D721Med (cell line): ENCODE measurements at places on chromosomes 3 and 15.

DNA sequence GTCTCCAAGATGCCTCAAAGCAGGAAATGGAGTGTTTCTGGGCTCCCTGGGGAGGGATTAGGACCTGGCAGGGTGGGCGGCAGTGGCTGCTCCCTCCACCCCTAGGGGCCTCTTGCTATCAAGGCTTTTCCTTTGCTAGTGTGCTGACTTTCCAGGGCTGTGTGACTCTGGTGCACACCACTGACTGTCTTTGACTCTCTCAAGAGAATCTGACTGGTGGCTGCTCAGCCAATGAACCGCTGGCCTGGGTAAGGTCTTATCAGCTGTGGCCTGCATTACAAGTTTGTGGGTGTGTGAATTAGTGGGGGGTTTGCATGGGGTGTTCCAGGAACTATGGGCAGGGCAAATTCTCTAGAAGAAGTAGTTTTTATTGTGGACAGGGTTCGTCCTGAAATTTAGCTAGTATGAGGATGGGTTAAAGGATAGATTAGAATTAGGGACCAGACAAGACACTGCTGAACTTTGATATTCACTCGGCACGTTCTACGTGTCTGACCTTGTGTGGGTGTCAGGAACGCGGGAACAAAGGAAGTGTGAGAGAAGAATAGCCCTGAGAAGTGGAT, 29.5 kb downstream of the SIAH2 start:
- DNase-seq: no peak

- no peak for DNase-seq
These were observed 1.2 kb downstream of the SH3BP5 start for GRCh38 chr3:15331072-15331605.

DNA sequence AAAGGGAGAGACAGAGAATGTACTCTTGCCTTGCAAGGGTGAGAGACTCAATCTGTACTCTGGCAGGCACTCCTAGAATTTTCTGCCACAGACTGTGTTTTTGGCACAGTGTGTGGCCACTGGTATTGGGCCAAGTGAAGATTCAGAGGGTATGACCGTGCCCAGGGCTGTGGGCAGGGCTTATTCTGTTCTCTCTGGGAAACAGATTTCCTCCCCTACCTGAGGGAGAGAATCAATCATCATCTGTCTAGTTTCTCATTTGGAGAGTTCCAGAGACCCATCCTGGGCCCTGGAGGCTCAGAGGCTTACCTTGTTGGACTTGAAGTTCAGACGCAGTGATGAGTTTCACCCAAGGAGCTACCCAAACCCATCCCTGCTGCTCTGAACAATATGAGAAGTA, 28.2 kb downstream of the CSTA start:
- no peak for DNase-seq

DNA sequence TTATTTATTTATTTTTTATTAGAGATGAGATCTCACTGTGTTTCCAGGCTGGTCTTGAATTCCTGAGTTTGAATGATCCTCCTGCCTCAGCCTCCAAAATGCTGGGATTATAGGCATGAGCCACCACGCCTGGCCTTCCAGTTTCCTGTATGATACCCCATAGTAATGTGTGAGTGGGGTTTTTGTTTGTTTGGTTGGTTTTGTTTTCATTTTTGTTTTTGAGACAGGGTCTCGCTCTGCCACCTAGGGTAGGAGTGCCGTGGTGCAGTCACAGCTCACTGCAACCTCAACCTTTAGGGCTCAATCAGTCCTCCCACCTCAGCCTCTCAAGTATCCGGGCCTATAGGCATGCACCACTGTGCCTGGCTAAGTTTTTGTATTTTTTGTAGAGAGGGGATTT, 30.9 kb downstream of the GOLM2 start:
- DNase-seq: no peak

- DNase-seq: no peak
These were observed 222.3 kb upstream of the CDIN1 start for GRCh38 chr15:36356978-36357601.

DNA sequence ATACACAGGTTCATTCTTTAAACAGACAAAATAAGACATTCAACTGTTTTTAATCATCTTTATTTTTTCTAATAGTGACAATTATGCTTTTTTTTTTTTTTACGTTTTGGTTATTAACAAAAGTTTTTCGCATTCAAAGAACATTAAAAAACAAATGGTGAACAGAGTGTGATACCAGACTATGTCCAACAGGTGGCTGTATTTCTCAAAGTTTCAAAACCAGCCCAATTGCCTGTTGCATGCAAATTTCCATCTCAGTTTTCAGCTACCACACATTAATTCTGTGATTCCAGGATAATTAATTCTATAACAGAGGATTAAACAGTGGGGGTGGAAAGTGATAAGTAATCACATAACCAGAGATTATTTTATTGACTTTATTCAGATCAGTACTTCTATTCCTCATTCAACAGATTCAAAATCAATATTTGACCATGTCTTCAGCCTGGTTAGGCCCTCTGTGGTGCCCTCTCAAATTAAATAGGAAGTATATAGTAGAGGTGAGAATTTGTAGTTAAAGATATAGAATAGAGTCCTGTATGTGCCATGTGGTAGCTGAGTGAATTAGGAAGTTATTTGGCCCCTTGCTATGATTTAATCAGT, 122.2 kb upstream of the DCBLD2 start:
- no peak for DNase-seq

DNA sequence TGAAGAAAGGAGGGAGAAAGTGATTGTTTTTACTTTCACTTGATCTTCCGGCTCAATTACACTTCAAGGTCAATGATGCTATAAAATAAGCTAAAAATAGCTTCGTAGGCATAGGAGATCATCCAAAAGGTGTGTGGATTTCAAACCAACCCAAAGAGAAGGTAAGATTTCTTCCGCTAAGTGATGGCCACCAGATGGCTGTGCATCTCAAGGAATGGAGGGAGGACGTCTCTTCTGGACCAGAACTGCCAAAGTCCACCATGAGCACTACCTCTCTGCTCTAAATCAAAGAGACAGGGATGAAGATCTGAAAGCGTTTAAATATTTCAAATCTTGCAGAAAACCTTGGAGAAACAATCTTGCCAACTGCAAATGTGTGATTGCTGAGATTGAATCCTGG, 199.1 kb upstream of the ZPLD1 start:
- no peak for DNase-seq

DNA sequence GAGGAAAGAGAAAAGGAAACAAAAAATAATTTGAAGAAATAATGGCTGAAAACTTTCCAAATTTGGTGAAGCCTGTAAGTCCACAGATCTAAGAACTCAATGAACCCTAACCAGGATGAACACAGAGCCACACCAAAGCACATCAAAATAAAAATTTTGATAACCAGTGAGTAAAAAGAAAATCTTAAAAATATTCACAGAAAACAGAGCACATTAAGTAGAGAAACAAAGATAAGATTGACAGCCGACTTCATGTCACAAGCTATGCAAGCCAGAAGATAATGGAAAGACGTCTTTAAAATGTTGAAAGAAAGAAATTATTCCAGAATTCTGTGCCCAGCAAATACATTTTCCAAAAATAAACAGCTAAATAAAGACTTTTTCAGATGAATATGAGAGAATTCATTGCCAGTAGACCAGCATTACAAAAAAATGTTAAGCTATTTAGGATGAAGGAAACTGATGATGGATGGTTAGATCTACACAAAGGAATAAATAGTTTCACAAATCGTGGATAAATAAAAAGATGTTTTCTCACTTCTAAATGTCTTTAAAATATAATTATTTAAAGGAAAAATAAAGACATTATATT, 140.2 kb upstream of the SKOR1 start:
- DNase-seq: no peak

DNA sequence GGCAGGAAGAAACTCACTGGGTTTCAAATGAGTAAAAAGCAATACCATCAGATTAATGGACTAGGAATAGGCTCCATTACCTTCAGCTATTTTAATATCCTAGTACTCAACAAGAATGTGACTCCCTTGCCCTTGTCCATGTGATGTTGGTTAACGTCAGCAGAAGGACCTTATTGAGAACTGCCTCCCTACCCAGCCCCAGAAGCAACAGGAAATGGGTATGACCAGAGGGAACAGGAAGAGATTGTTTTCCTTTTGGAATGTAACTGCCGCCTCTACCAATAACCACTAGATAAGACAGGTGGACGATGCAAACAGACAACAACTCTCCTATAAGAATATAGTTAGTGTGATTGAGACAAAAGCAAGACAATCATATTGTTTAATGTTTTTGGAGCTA, 10.4 kb upstream of the MME start:
- no peak for DNase-seq

GRCh38 chr3:47884603-47885002, 81.7 kb downstream of the DHX30 start:
- DNase-seq: no peak

GRCh38 chr15:66068801-66069200, 184.7 kb downstream of the MEGF11 start:
- no peak for DNase-seq

- no peak for DNase-seq
These were observed 14.0 kb downstream of the OR5K4 start for GRCh38 chr3:98367464-98368246.

GRCh38 chr3:52671676-52672075, 14.0 kb downstream of the PBRM1 start:
- DNase-seq: no peak

- DNase-seq: no peak
These were observed 51.7 kb upstream of the TRA2B start for GRCh38 chr3:185989511-185989910.

DNA sequence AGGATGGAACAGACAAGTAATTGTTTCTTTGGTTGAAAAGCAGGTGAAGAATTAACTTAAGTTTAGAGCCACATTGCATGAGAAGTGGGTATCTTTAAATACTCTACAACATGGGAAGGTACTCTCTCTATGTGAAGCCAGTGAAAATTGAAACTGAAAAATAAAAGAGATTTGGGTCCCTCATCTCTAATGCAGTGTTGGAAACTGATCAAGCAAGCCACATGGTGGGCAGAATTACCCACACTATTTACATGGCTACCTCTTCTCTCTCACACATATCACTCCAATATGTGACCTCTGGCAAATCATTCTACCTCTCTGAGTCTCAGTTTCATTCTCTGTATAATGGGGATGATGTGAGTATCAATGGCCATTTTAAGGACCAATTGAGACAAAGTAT, 339.0 kb downstream of the IL5RA start:
- DNase-seq: no peak

- DNase-seq: no peak
These were observed 19.9 kb upstream of the ABHD2 start for GRCh38 chr15:89068325-89068784.

DNA sequence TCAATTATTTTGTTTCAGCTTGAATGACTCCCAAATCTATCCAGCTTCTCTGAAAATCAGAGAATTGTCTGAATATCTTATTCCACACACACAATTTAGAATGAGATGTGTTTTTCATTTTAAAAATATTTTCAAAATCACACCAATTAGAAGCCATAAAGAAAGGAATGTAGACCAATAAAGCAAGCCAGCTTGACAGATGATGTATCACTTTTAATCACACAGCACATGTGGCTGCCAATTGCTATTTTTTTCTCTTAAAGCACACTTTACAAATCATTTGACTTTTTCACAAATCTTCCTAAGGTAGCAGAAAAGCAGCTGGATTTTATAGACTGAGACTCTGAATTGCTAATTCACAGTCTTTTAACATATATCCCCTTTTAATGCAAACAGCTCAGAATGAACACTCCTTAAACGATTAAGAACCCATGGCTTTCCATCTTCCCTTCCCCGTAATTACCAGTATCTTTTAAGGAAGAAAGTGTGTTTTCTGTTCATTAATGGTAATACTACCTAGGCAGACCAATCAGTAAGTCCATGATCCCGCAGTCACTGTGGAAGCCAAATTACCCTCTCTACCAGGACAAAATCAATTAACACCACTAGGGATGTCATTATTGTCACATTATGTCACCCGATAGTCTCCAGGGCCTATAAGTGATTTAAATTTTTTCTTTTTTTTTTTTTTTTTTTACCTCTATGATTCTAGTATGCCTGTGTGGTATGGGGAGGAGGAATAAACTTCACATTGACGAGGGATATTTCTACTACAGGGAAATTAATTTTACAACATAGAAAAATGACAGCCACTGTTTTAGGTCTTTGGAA, 250.0 kb upstream of the VEPH1 start:
- DNase-seq: no peak

GRCh38 chr15:48413304-48413703, 82.1 kb downstream of the DUT start:
- no peak for DNase-seq
